Coronary artery (tissue), 2 donors: ENCODE measurements at places on chromosomes 7 and 10.

DNA sequence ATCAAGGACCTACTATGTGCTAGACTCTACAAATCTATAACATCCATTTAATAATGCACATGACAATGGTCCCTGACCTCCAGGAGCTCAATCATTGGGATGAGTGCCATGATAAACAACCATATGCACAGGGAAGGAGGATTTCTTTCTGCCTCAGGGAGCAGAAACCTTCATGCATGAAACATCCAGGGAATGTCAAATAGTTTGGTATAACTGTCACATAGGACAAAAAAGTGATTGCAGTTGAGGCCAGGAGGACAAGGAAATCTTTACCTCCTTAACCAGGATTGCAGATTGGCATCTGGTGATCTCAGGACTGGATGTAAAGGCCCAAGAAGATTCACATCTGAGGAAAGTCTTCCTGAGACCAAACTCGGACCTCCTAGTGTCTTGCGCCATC is 993.1 kb downstream of the KCNMA1 start:
- DNase-seq, result no peak

GRCh38 chr10:113442336-113442735 is 110.5 kb upstream of the HABP2 start:
- DNase-seq, result no peak

GRCh38 chr10:78332012-78332411 is 298.3 kb downstream of the RPS24 start:
- peak; percentile 75 for DNase-seq

- DNase-seq, result no peak
These were observed 148.7 kb upstream of the LYZL1 start for GRCh38 chr10:29140151-29140550.

DNA sequence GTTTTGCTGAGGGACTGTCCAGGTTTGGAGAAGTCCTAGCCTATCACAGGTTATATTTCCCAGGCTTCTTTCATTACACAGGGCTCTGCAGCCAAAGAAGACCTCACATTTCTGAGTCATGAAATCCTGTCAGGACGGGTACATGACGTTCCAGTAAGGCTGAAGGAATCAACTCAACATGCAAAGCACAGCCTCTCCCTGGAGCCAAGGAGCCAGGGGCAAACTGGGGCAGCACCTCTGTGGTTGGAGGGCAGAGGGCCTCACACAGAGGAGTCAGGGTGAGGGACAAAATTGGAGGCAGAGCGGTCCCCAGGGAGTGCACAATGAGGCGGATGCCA is 116.3 kb upstream of the GDF10 start:
- DNase-seq, result no peak

DNA sequence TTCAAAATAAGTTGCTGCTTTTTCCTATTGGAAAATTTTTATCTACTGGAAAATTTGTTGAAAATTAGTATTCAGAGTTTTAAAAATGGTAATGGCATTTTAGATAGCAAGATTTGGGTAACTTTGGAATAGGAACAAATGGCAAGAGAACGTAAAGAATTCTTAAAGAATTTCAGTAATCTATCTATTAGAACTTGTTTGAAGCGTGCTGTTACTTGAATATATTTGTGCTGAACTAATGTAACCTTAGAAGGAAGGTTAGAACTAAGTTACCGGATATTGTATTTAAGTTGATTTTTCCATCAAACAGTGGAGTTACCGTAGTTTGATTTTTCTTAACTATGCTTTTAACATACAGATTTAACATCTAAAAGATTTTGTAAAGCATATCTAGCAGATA is 25.9 kb downstream of the SEPTIN7 start:
- DNase-seq, result no peak

- no peak for DNase-seq
These were observed 9.7 kb downstream of the MIOS start for GRCh38 chr7:7576344-7576743.

DNA sequence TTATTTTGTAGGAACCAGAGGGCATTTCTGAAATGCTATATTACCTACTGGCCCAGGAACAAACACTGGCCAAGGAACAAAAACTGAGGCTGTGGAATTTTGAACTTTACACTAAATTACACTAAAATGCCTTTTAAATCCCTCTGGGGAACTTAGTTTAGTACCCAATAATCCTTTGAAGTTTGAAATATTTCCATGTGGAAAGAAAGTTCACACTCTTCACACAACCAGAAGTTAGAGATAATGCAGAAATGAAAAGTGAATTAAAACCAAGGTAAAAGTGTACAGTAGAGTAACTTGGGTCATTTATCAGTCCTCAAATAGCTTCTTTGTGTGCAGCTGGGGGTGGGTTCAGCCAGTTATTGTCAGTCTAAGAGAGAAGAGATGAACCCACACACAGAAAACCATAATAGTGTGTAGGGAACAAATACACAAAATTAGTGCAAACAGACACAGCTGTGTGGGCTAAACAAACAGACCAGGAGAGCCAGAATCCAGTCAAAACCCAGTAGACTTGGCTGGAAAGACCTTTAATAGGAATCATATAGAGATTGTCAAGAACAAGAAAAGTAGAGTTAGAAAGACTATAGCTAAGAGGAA is 46.5 kb upstream of the DGKI start:
- DNase-seq, result no peak
